ENCODE measurements at places on chromosomes 2 and 18. TPM values are rescaled to one million over a fixed set of nuclear protein-coding genes. Genes with fewer than 3 reads are reported as not detected.
A peak's percentile ranks its signal among the peaks of the same experiment; 100 is the strongest.

Gene RPL37A
- total RNA-seq: 2,683 TPM

- no peak for ATAC-seq
These were observed 1.7 kb upstream of the GPR35 start for GRCh38 chr2:240623531-240624010.

- no peak for ATAC-seq
These were observed 719 bp downstream of the SMAD2 start for GRCh38 chr18:47929681-47930198.

DNA sequence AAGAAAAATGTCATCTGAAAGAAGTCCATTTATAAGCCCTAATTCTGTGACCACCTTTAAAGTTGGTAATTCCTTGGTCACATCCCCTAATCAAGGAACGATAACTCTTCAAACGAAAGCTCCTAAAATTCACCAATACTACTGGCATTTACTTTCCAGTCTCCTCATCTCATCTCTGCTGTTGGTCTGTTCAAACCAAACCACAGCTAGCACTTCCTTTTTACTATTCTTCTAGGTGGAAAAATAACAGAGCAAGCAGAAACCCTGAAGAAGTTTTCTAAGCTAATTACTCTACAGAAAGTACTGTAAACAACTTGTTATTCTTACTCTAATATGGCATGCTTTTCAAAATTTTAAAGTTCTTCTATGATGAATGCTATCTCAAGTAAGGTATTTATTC, 21.6 kb downstream of the TIA1 start:
- ATAC-seq: no peak

DNA sequence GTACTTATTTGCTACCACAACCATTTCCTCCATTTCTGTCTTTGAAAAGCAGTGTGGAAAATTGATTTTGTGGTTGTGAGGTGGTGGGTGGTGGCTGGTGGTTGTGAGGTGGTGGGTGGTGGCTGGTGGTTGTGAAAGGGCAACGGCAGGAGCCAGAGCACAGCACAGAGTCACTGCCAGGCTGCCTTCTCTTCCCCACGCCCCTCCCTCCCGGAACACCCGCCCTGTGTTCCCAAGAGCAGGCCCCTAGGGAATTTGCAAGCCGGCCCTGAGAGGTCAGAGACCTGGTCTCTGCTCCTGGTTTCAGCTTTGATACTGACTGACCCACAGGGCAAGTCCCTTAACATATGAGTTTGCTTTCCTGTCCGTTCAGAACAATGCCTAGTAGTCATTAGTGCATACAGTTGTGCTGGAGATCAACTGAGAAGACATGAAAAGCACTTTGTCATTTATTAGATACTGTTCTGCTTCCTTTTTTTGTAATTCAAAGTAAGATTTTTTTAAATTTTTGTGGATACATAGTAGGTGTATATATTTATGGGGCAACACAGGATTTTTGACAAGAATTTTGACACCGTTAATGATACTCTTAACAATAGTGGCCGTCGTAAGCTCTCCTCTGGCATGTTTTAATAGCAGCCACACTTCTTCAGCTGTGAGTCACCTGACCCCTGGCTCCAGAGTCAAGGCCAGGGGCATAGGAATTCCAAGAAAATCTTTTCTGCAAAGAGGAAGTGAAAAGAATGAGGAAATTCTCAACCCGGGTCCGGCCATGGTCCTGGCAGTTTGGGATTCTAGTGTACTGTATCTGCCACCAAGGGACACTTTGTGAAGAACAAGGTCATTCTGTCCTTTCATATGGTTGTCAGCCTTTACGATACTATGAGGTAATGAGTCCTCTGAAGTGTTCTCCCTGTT, 53.2 kb downstream of the ITGA6 start:
- ATAC-seq: peak; percentile 50

All from esophagus mucosa (tissue), 1 donor.